ENCODE measurements at places on chromosomes 16 and 17.

DNA sequence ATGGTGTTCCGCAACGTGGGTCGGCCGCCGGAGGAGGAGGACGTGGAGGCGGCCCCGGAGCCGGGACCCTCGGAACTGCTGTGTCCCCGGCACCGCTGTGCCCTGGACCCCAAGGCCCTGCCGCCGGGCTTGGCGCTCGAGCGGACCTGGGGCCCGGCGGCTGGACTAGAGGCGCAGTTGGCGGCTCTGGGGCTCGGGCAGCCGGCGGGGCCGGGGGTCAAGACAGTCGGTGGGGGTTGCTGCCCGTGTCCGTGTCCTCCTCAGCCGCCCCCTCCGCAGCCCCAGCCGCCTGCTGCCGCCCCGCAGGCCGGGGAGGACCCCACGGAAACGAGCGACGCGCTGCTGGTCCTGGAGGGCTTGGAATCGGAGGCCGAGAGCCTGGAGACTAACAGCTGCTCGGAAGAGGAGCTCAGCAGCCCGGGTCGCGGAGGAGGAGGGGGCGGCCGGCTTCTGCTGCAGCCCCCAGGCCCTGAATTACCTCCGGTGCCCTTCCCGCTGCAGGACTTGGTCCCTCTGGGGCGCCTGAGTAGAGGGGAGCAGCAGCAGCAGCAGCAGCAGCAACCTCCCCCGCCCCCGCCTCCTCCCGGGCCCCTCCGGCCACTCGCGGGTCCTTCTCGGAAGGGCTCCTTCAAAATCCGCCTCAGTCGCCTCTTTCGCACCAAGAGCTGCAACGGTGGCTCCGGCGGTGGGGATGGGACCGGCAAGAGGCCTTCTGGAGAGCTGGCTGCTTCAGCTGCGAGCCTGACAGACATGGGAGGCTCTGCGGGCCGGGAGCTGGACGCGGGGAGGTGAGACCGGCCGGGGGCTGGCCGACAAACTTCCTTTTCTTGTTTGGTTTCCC, 821 bp downstream of the SOCS7 start:
- DNase-seq, result no peak

DNA sequence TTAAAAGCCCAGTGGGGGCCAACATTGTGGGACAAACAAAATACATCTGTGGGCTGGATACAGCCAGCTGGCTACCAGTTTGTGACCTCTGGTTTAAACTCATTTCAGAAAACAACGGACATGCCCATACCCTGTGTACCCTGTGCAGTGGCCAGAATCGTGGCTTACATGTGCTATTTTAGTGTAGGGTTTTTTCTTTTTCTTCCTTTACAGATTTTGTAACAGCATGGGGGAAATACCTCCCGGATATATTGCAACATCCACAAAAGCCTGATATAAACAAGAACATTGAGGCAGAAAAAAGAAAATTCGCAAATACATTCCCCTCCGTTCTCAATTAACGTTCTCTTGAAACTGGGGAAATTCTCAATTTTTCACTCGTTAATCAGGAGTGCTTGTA, 7.3 kb downstream of the HS3ST4 start:
- DNase-seq, result no peak

GRCh38 chr17:15340966-15341365, 431 bp downstream of the TEKT3 start:
- DNase-seq, result no peak

DNA sequence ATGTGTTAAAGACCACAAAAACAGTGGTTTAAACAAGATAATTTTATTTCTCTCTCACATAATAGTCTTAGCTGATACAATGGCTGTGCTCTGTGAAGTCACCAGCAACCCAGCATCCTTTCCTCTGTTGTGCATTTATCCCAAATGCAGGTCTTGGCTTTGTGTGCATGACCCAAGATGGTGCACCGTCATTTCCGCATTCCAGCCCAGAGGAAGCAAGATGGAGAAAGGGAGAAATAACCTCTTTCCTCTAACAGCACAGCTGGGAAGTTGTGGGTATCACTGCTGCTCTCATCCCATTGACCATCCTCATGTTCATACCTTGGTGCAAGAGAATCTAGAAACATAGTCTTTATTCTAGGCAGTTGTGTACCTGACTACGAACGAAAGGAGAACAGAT, 21.8 kb downstream of the TMC5 start:
- no peak for DNase-seq

DNA sequence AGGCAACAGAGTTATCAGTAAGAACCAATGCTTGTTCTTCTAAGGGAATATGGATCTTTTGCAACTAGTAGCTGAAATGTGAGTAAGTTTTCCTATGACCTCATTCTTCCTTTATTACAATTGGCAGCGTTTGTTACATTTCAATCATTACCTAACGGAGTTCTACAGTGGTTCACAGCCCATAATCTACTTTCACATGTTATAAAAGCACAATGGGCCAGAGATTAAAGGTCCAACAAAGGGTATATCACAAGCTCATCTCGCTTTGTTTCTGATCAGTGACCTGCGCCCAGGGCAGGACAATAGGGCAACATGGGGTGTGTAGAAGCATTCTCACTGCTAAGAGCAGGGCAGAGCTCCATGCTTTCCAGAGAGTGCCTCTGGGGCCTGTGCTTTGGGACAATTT, 279.9 kb upstream of the DYNLRB2 start:
- no peak for DNase-seq

- no peak for DNase-seq
Observed at GRCh38 chr16:31877876-31878642, 4.5 kb downstream of the ZNF267 start.

DNA sequence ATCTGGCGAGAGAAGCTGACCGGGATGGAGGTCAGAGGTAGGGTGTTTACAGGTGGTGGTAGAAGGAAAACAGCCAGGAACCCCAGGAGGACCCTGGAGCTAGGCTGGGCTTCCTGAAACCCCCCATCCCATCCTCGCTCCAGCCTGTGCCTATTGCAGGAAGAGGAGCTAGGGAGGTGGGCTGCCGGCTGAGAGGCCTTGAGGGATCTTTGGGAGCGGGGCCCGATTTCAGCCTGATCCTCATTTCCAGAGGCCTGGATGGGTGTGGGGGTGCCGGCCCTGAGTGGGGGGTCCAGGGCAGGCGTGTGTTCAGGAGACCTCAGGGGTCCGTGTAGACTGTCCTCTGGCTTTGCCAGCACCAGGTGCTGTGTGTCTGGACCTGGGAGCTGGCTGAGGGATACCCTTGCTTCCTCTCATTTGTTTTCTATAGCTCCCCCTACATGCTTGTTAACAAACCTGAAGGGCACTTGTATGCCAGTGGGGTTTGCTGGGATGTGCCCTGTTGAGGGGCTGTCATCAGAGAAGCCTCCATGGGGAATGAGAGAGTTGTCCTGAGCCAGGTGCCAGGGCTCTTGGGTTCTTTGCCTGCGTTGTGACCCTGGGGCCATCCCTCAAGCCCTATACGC, 18.9 kb upstream of the RAP1GAP2 start:
- DNase-seq, result no peak
